Fibroblast of skin of right quadriceps (primary cell): ENCODE measurements at places on chromosomes 16 and 17.

DNA sequence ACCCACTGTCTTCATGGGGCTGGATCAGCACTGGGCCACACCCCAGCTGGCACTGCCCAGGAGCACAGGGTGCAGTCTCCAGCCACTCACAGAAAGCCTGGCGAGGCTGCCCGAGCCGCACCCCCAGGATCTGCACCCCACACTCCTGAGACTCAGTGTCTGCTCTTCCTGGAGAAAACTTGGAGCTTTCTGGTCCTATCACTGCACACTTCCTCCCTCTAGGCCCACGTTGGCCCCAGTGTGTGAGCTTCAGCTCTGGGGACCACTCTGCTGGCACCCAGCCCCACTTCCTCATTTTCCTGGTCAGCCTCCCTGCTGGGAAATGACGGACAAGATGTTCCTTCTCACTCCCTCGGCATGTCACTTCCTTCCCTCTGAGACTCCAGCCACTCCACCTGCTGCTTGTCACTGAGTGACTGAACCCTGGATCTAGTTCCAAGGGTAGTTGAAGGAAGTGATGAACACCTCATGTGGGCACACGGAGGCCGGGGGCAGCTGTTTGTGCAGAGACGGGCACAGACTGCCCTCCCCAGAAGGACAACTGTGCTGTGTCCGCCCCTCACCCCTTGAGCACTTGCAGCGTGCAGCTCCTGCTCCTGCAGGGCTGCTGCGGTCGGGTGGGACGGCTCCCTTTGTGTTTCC, 29.0 kb downstream of the ZC3H18 start:
- no peak for DNase-seq

DNA sequence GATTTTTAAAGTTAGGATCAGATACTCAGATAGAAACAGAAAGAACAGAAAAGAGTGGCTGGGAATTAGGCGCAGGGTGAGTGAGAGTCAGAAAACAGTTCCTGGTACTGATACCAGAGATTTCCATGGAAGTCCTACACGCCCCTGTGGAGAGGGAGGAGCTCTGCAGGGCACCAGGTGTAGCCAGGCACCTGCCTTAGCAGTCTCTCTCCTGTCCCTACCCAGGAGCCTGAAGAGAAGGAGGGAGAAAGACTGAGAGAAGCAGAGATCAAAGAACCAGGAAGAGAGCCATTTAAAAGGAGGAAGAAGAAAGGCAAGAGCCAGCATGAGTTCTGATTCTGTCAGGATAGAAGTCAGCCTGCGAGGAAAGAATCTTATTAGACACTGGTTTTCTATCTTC, 65.0 kb downstream of the CBLN1 start:
- DNase-seq, result no peak

DNA sequence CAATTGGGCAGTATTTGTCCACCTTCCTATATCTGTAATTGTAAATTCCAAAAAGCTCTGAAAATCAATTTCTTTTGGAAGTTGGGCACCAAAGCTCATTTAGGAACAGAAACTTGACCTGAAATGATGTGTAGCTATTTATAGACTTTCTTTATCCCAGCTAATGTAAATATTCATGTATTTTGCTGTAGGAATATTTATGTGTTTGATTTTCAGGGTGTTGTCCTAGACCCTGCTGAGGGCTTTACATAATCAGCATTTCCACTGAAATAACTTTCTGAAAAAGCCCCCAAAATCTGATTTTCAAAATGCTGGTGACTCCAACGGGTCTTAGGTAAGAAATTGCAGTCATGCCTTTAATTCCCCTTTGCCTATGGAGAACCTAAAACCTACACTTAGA, 4.1 kb downstream of the RBFOX1 start:
- DNase-seq, result no peak

DNA sequence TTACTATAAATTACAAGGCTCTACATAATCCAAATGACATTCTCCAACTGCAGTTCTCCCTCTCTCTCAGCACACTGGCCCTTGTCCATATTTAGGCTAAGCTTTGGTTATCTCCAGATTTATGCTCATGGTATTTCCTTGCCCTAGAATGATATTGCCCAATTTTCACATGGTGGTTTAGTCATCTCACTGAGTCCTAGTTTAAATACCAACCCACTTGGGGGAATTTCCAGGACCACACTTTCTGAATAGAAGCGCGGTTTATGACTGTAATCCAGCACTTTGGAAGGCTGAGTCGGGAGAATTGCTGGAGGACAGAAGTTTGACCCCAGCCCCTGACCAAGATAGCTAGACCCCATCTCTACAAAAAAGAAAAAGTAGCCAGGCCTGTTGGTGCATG, 280.1 kb upstream of the MON1B start:
- peak; percentile 82 for DNase-seq

GRCh38 chr16:85867189-85867588, 31.8 kb upstream of the IRF8 start:
- no peak for DNase-seq

DNA sequence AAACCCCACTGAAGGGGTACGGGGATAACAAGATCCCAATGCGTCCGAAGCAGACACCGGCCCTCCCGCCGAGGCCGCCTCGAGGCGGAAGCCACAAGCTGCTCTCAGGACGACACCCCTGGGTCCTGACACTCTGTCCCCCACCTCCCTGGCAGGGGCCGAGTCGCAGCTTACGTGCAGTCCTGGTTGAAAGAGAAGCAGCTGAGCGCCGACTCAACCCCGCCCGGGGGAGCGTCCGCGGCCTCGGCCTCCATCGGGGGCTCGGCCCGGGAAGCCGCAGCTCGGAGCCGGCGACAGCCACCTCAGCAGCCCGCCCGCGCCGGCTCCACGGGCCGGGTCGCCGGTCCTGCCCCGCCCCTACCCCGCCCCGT, at the start of gene WIPI1:
TSS of gene WIPI1 (minus strand) at position 329 of the 371 bp plus-strand sequence. CDS start at position 254, 75 bp downstream.
- no peak for DNase-seq

- DNase-seq, result no peak
These were observed 8.9 kb downstream of the CFAP20 start for GRCh38 chr16:58120234-58120633.

GRCh38 chr17:44203731-44204440, 4.2 kb upstream of the ATXN7L3 start:
- DNase-seq, result peak; percentile 56

- DNase-seq, result peak; percentile 30
These were observed 74.1 kb downstream of the SOCS1 start for GRCh38 chr16:11181899-11182279.

- DNase-seq, result no peak
These were observed 7.7 kb downstream of the PRR15L start for GRCh38 chr17:47949946-47950345.

DNA sequence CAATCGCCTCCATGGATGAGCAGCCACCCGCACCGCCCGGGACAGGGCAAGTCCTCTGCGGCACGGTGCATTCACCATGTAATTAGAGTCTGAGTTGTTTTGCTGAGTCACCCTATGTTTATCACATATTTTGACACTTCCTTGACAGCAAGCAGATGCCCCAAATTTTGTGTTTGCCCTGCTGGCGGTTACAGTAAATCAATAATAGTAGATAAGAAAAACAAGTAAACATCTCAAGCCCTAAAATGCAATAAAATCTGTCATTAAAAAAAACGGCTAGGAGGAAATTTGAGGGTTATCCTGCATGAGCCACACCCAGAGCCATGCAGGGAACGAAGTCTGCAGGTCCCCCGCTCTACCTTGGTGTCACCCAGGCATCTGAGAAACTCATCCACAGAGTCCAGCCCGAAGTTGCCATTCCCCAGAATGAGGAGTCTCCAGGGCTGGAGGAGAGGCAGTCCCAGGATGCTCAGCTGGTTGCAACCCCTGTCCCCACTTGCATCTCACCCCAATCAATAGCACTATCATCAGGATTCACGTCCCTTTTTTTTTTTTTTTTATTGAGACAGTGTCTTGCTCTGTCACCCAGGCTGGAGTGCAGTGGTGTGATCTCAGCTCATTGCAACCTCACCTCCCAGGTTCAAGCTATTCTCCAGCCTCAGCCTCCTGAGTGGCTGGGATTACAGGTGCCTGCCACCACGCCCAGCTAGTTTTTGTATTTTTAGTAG, 16.5 kb upstream of the ST6GALNAC1 start:
- DNase-seq, result no peak

DNA sequence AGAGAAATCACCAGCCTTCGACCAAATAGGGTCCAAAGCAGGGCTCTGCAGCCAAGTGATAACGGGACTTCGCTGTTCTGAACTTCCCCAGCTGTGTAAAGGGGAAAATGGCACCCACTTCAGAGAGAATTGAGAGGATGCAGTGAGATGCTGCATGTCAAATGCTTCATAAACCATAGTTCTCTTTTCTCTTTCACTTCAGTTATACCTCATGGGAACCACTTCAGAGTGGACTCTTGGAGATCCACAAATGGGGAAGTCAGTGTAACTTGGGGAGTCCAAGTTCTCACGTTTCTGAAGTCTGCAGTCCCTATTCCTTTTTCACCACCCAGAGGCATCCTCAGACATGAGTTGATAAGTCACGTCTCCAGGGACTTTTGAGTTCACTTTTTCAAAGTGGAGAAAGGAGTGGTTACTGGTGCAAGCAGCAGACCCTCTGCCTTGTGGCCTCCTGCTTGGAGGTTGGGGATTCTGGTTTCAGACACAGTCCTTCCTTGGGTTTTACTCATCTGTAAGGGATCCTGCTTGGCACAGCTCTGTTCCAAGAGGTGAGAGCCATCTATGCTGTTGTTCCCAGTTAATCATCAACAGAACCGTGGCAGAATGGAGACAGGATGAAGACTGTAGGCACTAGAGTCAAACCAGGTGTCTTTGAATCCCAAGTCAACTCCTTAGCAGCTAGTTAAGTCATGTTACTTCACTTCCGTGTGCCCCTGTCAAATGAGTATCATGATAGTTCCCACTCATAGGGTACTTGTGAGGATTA, 123.4 kb upstream of the NOL11 start:
- DNase-seq, result no peak

DNA sequence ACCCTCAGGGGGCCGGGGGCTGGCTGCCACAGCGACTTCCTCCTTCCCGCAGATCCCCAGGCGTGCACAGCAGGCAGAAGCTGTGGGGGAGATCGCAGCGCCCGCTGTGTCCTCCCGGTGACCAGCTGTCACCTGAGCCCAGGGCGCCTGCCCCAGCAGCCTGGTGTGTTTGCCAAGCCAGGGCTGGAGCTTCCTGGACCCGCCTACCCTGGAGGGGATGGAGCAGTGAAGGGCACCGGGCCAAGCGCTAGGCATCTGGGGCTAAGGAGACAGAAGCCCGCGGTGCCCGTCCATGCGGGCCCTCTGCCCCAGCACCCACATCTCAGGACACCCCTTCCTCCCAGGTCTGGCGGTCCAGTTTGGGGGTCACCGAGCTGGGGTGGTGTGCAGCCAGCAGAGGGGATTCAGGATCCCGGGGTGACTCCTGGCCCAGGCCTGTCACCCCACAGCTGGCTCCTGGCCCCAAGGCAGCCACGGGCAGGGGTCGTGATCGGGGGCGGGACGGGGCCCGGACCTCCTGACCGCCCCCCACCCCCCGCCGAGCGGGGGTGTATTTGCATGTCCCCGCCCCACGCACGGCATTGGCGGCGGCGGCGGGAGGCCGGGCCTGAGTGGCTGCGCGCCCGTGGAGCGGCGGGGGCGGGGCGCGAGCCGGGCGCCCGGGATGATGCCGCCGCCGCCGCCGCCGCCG, at the start of gene RAB26:
TSS of gene RAB26 (plus strand) at position 645 of the 691 bp plus-strand sequence. CDS start 159 bp downstream, outside the sequence.
- peak; percentile 35 for DNase-seq

- no peak for DNase-seq
These were observed 15.2 kb upstream of the SKAP1 start for GRCh38 chr17:48445248-48445620.

- DNase-seq, result peak; percentile 18
These were observed 16.0 kb upstream of the APPBP2 start for GRCh38 chr17:60542071-60542470.

DNA sequence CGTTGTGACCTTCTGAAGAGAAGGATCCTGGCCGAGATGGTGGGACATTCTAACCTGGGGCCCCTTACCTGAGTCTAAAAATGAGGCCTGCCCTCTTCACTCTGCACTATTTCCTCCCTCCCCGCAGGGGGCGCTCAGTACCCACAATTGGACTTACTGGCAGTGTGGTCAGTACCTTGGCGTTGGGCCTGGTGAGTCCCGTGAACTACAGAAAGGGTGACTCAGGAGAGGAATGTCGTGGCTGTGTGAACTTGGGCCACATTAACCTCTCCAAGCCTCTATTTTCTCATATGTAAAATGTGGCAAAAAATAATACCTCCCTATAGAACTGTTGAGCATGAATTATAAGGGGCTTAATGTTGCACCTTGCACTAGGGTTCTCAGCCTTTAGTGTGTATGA, 3.9 kb downstream of the RSAD1 start:
- peak; percentile 90 for DNase-seq

- no peak for DNase-seq
These were observed 6.1 kb upstream of the TGFB1I1 start for GRCh38 chr16:31465788-31466370.

- peak; percentile 27 for DNase-seq
These were observed 233.1 kb upstream of the AXIN2 start for GRCh38 chr17:65794572-65794971.
